ENCODE measurements at places on chromosomes 16 and 17.
A peak's percentile ranks its signal among the peaks of the same experiment; 100 is the strongest.

DNA sequence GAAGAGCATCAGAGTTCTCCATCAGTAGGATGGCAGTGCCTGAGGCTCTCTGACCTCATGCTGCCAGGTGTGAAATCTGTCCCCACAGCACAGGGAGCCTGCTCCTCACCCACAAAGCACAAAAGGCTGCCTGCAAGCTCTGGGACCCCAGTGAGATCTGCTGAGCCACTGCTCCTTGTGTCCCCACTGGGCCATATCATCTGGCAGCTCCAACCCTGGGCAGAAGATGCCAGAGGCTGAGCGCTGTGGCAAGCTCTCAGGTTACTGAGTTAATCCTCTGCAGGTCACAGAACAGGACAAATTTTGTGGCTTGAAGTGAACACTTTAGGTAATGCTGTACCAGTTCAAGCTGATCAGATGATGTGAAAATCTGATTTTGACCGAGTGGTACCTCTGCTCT is 26.7 kb upstream of the ERN1 start:
- no peak for DNase-seq

- DNase-seq: no peak
Observed at GRCh38 chr17:73360961-73361761, 49.4 kb upstream of the CDC42EP4 start.

DNA sequence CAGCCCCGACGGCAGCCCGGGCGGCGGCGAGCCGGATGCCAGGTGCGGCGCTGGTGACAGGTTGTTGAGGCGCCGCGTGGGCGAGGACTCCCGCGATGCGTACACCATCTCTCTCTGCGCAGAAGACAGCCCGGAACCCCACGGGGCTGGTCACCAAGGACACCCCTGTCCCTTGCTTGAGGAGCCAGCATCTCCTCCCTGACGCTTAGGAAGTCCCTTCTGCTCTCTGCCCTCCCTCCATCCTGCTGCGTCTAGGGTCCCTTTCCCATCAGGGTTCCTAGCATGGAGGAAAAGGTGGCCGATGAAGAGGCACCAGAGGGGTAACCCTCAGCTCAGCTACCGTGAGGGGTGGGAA is 43.6 kb downstream of the SRCIN1 start:
- no peak for DNase-seq

DNA sequence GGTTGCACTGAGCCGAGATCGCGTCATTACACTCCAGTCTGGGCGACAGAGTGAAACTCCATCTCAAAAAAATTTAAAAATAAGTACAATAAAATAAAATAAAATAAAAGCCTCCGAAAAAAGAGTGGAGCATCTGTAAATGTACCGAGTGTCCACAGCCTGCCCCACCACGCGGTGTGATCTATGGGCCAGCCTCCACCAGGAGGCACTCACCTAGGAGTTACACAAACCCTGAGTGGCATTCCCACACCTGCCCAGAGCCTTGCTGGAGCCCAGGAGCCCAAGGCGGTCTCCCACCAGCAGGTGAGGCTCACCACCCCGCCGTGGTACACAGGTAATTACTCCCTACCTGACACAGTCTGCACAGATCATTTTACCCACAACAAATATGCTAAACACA is 183.2 kb downstream of the ZNF423 start:
- DNase-seq: no peak

DNA sequence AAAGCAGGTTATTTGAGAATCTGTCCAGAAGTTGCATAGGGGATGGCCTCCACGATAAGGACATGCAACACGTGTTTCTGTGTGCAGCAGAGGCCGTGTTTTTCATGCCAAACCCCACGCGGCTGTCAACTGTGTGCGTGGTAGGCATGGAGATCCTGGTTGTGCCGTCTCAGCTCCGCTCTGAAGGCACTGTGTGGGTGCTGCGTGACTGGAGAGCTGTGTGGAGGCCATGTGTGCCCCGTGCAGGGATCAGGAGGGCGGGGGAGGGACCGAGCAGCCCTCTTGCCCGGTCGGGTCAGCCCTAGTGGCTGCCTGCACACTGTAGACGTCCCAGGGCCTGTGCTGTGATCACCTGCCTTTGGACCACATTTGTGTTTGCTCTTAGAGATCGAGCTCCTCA is 74.5 kb downstream of the SEC14L1 start:
- DNase-seq: no peak

DNA sequence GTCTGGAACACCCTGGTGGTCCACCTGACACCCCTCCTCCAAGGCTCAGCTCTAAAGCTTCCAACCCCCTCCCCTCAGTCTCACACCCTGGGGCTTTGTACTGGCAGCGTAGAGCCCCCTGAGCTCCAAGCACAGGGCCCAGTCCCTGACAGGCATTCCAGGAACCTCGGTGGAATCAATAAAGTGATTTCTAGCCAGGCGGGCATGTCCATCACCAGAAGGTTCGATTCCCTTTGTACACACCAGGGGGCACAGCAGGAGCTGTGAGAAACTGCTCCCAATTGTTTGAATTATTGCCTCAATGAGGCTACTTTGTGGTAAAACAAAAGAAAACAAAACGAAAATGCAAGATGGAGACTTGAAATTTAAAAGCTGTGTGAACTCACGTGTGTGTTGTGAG is 51.8 kb downstream of the SMPD3 start:
- DNase-seq: peak; percentile 31

- DNase-seq: no peak
Observed at GRCh38 chr17:6548578-6549330, 7.6 kb downstream of the PITPNM3 start.

GRCh38 chr16:88965411-88965810 is 11.6 kb downstream of the CBFA2T3 start:
- DNase-seq: no peak

GRCh38 chr17:34248511-34249024 is 6.5 kb upstream of the CCL2 start:
- peak; percentile 68 for DNase-seq

- DNase-seq: no peak
Observed at GRCh38 chr17:77580531-77581270, 377.8 kb upstream of the TNRC6C start.

DNA sequence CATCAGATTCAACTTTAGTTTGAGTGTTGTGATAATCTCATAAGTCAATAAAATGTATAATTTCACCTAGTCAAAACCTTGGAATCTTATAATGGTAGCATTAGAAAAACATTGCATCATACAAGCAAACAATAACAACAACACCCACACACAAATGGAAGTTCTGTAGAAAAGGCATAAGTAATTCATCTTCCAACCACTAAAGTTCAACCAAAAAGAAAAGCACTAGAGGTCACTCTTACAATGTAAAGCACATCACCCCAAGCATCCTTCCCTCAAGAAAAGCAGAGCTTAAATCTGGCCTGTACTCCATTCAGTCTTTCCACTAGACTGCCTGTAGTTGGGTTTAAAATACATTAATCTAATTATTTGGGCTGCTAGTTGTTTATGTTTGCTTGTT is 1.8 kb downstream of the CNTNAP4 start:
- no peak for DNase-seq

DNA sequence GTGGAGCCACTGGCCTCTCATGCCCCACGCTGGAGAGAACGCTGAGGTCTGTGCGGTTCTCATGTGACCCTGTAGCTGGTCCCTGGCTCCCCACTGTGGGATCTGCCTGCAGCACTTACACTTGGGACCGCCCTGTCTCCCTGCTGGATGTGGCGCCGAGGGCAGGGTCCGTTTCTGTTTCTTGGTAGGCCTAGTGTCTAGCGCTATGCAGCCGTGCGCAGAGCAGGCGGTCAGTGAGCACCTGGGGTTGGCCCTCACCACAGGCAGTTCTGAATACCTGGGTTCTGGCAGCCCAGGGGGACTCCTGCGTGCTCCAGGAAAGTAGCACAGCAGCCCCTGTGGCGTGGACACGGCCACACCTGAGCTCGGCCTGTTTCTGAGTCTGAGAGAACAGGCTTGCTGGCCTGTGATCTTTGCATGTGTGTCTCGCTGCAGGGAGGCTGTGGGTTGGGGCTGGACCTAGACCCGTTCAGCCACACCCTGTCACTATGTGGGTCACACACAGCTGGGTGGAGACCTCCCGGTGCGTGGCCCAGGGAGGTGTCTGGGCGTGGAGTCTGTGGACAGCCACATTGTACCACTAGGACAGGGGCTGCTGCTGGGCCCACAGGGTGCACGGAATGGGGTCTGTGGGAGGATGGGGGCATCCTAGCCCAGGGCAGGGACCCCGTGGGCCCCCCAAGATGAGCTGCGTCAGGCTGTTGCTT is 2.8 kb downstream of the CAPN15 start:
- no peak for DNase-seq

DNA sequence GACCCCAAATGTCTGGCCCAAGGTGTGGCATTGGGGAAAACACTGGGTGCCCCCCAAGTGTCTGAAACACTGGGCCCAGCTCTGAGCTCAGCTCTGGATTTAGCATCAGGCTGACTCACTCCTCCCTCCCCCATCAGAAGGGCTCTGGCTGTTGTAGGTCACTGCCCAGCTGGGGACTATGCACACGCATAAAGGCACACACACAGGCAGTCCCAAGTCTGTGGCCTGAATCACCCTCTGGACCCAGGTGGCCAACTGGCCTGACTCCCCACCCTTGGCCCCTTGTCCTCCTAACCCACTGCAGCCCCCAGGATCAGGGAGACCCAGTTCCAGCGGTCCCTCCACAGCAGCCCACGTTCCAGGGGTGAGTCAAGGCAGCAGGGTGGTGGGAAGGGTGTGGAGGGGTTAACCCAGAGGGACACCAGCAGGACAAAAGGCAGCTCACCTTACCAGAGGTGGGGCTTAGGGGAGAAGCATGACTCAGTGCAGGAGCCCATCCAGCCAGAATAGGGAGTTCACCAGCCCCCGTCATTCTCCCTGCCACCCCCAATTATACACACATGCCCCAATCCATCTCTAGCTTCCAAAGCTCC is 47.0 kb downstream of the MYO18A start:
- DNase-seq: no peak

- no peak for DNase-seq
Observed at GRCh38 chr17:17028059-17028877, 14.0 kb upstream of the MPRIP start.

DNA sequence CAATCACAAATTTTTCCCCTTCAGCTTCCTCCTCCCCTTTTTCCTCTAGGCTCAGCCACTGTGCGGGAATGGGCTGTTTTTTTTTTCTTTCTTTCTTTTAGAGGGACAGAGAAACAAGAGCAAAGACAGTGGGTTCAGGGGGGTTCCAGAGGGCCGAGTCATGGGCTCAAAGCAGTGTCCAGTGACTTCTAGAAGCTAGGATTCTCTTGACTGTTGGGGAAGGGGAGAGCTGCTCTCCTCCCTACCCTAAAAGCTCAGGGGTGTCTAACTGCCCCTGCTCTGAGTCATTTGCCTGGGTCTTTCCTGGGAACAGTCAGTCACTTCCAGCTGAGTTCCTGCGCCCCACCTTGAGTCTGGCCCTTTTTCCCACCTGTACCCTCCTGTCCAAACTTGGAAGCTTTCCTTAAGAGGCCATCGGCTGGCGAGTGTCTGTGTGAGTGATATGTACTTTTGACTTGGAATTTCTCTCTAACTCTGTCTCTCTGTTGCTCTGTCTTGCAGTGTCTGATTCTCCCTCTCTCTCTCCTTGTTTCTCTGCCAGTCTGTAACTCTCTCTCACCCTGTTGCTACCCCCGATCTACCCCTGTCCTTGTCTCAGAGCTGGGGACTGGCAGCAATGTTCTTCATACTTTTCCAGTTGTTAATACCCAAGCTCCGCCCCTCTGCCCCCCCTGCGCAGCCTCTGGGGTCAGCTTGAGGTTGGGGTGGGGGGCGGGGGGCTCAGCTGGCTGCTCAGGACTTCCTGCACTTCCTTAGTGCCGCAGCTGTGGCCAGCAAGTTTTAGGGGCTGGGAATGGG is 2.4 kb downstream of the THRA start:
- no peak for DNase-seq

GRCh38 chr16:48448841-48449481 is 63.7 kb upstream of the SIAH1 start:
- no peak for DNase-seq

DNA sequence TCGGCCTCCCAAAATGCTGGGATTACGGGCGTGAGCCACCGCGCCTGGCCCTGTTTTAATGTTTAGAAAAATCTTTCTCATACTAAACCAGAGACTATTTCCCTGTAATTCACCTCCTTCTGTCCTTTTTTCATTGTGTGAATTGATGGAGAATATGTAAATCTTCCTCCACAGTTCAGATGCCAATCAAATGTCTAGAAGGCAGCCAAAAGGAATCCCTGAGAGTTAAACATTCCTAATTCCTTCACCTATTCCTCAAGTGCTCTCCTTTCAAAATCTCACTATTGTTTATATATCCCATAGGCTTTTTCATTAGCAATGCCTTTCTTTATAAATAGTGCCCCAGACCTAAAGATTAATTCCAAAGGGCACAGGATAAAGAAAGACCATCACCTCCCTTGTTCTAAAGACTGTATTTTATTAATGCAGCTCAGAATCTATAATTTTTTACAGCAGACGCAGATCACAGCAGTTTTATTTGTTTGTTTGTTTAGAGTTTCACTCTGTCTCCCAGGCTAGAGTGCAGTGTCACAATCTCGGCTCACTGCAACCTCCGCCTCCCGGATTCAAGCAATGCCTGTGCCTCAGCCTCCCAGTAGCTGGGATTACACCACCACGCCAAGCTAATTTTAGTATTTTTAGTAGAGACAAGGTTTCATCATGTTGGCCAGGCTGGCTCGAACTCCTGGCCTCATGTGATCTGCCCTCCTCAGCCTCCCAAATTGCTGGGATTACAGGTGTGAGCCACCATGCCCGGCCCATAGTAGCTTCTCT is 30.5 kb downstream of the COPZ2 start:
- DNase-seq: no peak

- no peak for DNase-seq
Observed at GRCh38 chr17:5558815-5559785, 25.2 kb downstream of the NLRP1 start.

GRCh38 chr16:49745311-49745747 is 110.6 kb downstream of the ZNF423 start:
- no peak for DNase-seq

- no peak for DNase-seq
Observed at GRCh38 chr17:15307710-15308111, 33.7 kb downstream of the TEKT3 start.

GRCh38 chr17:2102931-2103809 is 48.3 kb downstream of the HIC1 start:
- no peak for DNase-seq

GRCh38 chr17:7989781-7990655 is 12.4 kb upstream of the GUCY2D start:
- DNase-seq: no peak

- no peak for DNase-seq
Observed at GRCh38 chr16:9869776-9870175, 312.5 kb downstream of the GRIN2A start.

- DNase-seq: peak; percentile 64
Observed at GRCh38 chr17:61260071-61260797, 139.4 kb upstream of the TBX2 start.
